ENCODE measurements at places on chromosomes 3 and 15.

DNA sequence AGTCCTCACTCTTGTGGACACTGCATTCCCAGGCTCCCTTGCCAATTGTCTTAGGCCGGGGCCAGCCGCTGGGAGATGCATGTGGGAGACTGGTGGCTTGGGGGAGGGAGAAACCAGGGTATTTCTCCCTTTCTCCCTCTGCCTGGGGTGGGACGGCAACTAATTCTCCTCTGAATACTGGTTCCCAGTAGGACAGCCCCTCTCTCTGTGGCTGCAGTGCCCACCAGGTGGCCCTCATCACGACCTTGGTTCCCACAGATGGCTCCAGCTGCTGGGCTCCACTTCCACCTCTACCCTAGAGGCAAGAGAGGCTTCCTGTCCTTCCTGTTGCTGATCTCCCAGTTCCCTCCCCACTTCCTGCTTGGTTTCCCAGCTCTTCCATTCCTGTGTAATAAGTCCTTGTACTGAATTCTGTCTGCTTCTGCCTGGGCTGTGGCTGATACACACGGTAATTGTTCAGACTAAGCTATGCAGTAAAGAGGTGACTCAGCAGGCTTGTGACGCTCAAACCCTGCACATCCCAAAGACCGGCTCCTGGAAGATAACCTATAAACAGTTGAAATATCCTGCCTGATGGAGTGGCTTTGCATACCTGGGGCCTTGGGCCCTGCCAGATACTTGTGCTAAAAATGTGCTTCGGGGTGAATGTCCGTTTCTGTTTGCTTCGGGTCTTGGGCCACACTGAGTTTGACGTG is 20.4 kb upstream of the COPG1 start:
- no peak for DNase-seq
- H3K36me3 ChIP-seq, result no peaks in the 10 kb centered on the region
- no peak overlapping the region for H3K27ac ChIP-seq
- H3K4me3 ChIP-seq, result no peak overlapping the region
- no peaks in the 10 kb centered on the region for H3K4me1 ChIP-seq

- H3K4me3 ChIP-seq, result no peak overlapping the region
- H3K36me3 ChIP-seq, result no peaks in the 10 kb centered on the region
Measured at GRCh38 chr15:73741321-73741836, 11.8 kb downstream of the INSYN1 start.

- no peak overlapping the region for H3K4me3 ChIP-seq
- no peak overlapping the region for H3K27ac ChIP-seq
- H3K27me3 ChIP-seq, result no peaks in the 10 kb centered on the region
- no peaks in the 10 kb centered on the region for H3K4me1 ChIP-seq
- no peaks in the 10 kb centered on the region for H3K36me3 ChIP-seq
- no peak for DNase-seq
Measured at GRCh38 chr15:48748535-48748934, 62.3 kb downstream of the CEP152 start.

DNA sequence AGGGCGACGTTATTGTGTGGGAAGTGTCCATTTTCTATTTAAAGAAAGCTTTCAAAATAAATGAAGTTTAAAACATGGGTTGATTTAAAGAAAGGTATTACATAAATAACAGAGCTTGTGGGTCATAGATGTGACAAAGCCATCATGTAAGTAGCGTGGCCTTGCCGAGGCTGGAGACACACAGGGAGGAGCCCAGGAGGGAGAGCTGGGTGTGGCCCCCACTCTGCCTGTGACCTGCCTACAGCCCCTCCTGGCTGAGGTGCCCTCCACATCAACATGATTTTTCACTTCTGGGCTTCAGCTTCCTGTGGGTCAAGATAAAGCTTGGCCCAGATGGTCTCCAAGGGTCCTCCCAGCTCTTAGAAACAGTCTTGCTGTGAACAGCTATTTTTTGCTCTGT is 12.5 kb upstream of the MGLL start:
- no peaks in the 10 kb centered on the region for H3K4me1 ChIP-seq
- H3K36me3 ChIP-seq, result no peaks in the 10 kb centered on the region
- H3K27me3 ChIP-seq, result no peaks in the 10 kb centered on the region
- H3K27ac ChIP-seq, result no peak overlapping the region
- no peak for DNase-seq

DNA sequence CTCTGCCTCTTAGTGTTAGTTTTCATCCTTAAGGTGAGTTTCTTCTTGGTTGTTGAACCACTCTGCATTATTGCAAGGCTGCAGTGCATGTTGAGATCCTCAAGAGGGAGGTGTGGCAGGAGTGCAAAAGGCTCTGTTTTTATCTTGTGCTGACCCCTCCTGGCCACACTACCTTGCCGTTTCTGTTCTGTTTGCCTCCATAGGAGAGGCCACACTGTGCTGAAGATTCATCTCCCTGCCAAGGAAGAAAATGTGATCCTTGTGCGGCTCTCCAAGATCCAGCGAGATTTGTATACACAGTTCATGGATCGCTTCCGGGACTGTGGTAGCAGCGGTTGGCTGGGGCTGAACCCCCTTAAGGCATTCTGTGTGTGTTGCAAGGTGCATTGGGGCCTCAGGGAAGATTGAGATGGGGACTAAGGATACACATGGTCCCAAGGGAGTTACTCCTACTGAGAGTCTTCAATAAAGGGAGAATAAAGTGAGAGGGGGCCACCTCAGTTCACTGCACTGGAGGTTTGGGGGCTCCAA is 33.0 kb upstream of the TEX264 start:
- H3K36me3 ChIP-seq, result peaks cover 14% of the 10 kb centered on the region
- no peak for DNase-seq
- no peaks in the 10 kb centered on the region for H3K4me1 ChIP-seq
- no peaks in the 10 kb centered on the region for H3K27me3 ChIP-seq
- H3K27ac ChIP-seq, result no peak overlapping the region

DNA sequence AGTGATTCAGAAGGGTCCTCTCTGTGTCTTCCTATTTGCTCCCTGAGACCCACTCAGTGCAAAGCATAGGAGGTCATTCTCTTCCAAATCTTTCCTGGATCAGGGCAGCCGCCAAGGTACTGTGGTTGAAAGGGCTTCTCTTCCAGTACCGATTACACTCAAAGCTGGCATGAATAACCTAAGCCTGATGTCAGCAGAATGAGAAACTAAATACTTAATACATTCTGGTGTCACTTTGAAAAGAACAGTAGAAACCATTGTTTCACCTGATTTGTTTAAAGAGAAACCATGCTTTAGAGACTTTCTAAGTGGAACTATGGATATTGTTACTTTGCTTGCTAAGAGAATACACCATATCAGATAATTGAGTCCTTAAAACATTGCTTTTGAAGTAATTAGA is 50.2 kb downstream of the PDHB start:
- H3K4me1 ChIP-seq, result no peaks in the 10 kb centered on the region
- H3K27me3 ChIP-seq, result no peaks in the 10 kb centered on the region
- H3K4me3 ChIP-seq, result no peak overlapping the region
- no peak overlapping the region for H3K27ac ChIP-seq

Measured in aorta (tissue), 5 donors.